Aorta (tissue), 5 donors: ENCODE measurements at places on chromosomes 13 and 19. TPM values are rescaled to one million over a fixed set of nuclear protein-coding genes. Genes with fewer than 3 reads are reported as not detected.

FGF22 gene
- total RNA-seq: 0.36 TPM

ZNF555 gene
- total RNA-seq: 8.1 TPM

FCAR gene
- total RNA-seq: 2.0 TPM

FAM216B gene
- not detected for total RNA-seq

KCNN4 gene
- total RNA-seq: 4.1 TPM

DNA sequence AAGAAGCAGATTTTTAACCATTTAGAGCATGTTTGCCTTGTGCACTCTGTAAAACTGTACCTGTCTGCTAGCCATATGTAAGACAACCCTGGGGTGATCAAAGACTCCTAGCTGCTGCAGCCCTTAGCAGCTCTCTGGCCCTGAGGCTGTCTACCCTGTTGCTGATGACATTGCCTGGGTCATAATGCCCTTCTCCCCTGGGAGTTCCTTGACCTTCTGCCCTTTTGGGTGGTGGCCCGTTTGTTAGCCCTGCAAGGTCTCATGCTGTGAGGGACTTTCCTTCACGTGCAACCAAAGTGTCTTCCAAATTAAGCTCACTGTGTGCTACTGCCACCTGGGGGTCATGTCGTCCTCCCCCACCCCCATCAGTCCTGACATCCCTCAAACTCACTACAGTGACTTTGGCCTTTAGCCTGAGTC is 7.4 kb downstream of the GPC6 start:
- no peak for DNase-seq

- DNase-seq: no peak
Measured at GRCh38 chr13:62294244-62294643, 878.6 kb upstream of the PCDH20 start.

GRCh38 chr19:42693760-42694350 is 46.4 kb downstream of the PSG3 start:
- no peak for DNase-seq

GRCh38 chr13:85993567-85993966 is 194.3 kb upstream of the SLITRK6 start:
- DNase-seq: no peak

DNA sequence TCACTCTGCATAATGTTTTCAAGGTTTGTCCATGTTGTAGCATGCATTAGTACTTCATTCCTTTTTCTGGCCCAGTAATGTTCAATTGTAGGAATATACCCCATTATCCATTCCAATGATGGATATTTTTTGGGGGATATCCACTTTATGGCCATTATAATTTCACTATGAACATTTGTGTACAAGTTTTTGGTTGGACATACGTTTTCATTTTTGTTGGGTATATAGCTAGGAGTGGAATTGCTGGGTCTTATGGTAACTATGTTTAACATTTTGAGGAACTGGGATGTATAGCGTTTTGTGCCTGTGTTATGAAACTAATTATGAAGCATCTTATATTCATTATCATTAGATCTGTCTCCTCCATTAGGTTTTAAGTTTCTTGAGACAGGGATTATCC is 191.6 kb downstream of the TM9SF2 start:
- no peak for DNase-seq

- peak; percentile 67 for DNase-seq
Measured at GRCh38 chr19:10122045-10122444, 2.3 kb upstream of the EIF3G start.

DNA sequence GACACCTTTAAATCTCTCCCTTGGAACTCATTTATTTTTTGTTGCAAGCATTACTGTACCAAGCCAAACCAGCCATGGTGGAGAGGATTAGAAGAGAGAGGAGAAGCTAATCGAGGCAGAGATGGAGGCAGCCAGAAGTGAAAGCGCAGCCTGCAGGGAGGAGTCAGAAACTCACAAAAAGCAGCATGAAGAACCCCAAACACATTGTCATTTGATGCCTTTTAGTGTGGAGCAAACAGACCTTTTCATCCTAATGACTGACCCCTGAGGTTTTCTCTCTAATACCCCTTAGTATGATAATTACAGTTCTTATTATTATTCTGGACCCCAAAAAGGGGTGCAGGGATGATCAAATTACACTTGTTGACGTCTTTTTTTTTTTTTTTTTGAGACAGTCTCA is 62.5 kb downstream of the TNFRSF19 start:
- DNase-seq: no peak

GRCh38 chr19:22427960-22428913 is 6.1 kb upstream of the ZNF98 start:
- DNase-seq: no peak

DNA sequence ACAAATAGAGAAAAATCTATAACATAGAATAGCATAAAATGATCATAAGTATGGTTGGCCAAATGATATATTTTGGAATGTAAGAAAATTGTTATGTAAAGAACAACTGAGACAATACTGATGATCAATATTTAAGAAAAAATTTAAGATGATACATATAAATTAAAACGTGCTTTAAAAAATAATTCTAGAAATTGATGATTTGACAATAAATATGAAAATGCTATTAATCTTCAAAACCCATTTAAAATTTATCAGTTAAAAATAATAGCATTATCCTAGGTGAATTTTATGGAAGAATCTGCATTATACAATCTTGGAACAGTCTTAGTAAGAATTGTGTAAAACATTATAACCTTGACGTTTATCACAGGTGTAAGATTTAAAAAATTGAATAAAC is 95.1 kb upstream of the DACH1 start:
- DNase-seq: no peak

DNA sequence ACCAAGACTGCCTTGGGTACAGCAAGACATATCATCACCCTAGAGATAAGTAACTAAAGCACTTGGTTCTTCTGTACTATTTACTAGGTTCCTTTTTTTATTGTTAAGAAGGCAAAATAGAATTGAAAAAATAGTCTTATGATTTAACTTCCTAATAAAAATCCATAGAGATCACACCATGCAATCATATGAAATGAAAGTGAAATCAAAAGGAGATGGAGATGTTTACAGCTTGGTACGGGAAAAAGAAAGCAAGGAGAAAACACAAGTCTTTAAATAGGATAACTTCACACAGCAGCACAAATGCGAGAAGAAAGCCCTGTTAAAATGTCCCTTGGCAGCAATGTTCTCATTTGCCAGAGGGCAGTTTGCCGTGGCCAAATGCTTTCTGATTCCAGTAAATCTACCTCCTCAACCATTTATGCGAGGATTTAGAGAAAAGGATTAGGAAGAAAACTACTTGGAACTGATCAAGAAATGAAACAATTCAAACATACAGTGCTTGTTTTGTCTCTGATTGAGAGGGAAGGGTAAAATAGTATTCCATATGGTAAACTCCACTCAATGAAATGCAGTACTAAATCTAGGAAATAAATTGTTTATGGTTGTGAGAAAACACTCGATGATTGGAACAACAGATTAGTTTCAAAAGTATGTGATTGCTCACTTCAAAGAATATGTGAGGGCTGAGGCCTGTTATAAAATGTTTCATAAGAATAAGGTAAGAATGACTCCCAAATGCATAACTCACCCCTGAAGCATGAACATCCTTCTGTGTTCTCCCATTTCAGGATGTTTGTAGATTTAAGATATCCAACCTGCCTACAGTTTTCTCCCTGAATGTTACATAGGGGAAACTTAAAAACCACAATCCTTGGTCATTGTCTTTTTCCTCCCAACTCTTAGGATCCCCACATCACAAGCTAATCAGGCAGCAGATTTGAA is 487.8 kb downstream of the DACH1 start:
- no peak for DNase-seq

GRCh38 chr19:347946-348861 is 3.6 kb upstream of the MIER2 start:
- peak; percentile 54 for DNase-seq
